Left lung (tissue), 14 donors: ENCODE measurements at places on chromosomes 2 and 18. TPM values are rescaled to one million over a fixed set of nuclear protein-coding genes. Genes with fewer than 3 reads are reported as not detected.

- DNase-seq, result no peak
These were observed 162.5 kb downstream of the CCDC102B start for GRCh38 chr18:68960355-68960754.

GRCh38 chr2:69680001-69680675 lies 36.6 kb upstream of the AAK1 start:
- DNase-seq, result no peak

- no peak for DNase-seq
These were observed 141.7 kb downstream of the GLI2 start for GRCh38 chr2:120877409-120877808.

GRCh38 chr18:56929886-56930285 lies 217.0 kb upstream of the BOD1L2 start:
- DNase-seq, result no peak

GRCh38 chr2:111072220-111072871 lies 48.4 kb upstream of the BCL2L11 start:
- no peak for DNase-seq

Gene CAPN13
- polyA plus RNA-seq, result 1.3 TPM

Gene KCNJ13
- polyA plus RNA-seq, result 6.2 TPM

Gene ERICH2
- polyA plus RNA-seq, result 14.4 TPM

Gene TTC32
- 27.4 TPM for polyA plus RNA-seq

Gene ARHGEF4
- 3.3 TPM for polyA plus RNA-seq
